ENCODE measurements at places on chromosomes 7 and 10.

DNA sequence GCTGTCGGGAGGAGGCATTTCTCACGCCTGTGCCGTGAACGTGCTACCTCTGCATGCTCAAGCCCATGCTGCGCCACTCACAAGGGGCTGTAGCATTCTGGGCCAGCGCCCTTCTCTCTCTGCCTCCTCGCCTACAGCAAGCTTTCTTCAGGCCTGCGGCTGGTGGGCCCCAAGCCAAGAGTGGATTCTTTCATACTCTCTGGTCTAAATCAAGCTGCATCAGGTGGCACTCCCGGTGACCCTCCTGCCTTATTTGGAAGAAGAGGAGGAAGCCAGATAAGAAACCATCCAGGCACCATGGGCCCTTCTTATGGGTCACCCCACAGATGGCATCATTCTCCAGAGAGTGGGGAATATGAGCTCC, 86.7 kb upstream of the DUSP5 start:
- DNase-seq, result no peak

- DNase-seq, result no peak
These were observed 155.3 kb upstream of the INHBA start for GRCh38 chr7:41858201-41858600.

DNA sequence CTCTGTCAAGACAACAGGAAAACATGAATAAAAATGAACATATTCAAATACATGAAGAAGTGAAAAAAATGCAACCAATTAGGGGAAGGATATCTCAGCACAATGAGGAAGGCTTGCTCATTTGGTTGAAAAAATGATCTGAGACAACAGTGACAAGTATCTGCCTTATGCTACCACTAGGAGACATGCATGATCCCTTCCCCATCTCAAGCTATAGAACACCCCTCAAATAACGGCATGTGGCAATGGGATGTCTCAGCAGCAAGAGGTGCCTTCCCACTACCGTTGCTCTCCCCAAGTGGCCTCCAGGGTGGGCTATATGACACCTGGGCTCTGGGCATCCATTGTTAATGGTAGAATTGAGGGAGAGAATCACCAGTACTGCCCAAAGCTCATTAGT, 98.1 kb upstream of the RSU1 start:
- no peak for DNase-seq

DNA sequence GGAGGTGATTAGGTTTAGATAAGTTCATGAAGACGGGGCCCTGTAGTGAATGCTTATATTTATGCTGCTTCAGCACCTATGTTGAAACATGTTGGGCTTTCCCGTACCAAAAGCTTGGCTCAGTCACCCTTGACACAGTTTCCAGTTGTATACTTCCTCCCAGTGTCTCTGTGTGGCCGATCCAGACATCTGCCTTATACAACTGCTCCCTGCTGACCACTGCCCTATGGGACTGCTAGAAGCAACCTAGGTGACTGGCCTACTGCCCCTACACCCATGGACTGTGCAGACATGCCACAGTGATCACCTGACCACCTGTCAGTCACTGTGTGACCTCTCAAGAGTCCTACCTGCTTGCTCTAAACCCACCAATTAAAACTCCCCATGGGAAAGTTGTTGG, 22.6 kb upstream of the TSPAN13 start:
- DNase-seq, result no peak

DNA sequence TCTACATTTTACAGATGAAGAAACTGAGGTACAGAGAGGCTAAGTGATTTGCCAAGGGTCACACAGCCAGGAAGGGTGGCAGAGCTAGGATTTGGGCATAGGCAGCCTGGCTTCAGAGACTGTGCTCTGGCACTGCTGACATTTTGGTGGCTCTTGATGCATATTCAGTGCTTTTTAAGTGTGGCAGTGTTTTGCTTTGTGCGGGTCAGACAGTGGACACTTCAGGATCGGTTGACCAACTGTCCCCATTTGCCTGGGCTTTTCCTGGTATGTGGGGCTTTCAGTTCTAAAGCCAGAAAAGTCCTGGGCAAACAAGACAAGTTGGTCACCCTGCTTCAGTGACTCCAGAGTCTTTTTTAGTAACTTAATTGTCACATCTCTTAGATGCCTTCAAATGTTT, 35.0 kb downstream of the SUFU start:
- no peak for DNase-seq

All from lower lobe of right lung (tissue), 2 donors.